ENCODE measurements at places on chromosomes 7 and 10.

DNA sequence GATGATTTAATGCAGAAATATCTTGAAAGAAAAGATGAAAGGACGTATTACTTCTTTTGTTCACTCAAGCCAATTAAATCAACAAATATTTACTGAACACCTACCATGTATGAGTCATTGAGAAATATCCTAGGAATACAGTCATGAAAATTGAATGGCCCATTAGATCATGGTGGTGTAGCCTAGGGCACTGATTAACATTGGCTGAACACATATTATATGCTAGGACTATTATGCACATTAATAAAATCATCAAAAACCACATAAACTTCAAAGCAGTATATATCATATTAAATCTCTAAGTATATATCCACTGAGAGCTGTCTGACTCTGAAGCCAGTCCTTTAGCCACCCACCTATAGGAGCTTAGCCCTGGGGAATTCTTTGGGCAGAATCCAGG is 41.8 kb downstream of the FAM204A start:
- DNase-seq: no peak

GRCh38 chr10:7410301-7410861 is 453 bp downstream of the SFMBT2 start:
- DNase-seq: no peak

- DNase-seq: no peak
Observed at GRCh38 chr7:108327353-108327752, 128.9 kb downstream of the NRCAM start.

GRCh38 chr7:104838537-104839299 is 175.3 kb upstream of the KMT2E start:
- no peak for DNase-seq

DNA sequence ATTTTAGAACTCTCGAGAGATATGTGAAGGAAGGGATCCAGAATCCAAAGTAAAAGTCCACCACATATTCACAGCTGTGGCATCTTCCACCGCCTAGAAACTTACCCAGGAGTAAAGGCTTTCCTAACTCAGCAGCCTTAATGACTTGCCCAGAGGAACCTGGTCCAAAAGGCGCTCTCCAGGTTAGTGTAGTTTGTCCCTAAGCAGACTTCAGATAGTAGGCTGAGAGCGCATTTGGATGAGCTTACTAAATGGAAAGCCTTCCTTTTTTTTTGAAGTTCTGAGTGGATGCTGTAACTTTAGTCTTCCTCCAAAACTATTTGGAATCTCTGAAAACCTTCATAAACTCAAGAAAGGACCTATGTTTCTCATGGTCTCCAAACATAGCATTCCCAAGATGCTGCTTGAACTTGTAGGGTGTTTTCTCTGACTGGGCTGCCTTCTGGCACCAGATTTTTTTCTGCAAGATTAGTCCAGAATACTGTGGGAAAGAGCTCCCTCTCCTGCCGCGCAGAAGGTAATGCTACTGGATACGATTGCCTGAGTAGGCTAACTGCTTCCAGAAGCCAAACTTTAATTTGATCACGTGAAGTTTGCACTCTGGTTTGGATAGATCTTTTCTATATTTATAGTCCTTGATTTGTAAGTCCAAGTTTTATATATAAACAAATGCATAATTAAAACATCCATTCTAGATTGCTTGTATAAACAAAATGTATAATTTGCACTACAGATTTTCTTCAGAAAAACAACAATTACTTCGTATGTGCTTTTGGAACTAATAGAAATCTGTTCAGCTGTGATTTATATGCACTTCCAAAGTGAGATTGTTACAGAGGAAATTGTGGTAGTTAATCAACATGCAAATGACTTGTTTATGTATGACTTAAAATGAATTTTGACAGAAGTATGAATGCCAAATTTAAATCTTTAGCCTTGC is 19.6 kb upstream of the GPR37 start:
- no peak for DNase-seq

- no peak for DNase-seq
Observed at GRCh38 chr7:155247479-155248365, 50.0 kb upstream of the INSIG1 start.

- DNase-seq: no peak
Observed at GRCh38 chr7:150400008-150400787, 21.1 kb downstream of the ZNF775 start.

DNA sequence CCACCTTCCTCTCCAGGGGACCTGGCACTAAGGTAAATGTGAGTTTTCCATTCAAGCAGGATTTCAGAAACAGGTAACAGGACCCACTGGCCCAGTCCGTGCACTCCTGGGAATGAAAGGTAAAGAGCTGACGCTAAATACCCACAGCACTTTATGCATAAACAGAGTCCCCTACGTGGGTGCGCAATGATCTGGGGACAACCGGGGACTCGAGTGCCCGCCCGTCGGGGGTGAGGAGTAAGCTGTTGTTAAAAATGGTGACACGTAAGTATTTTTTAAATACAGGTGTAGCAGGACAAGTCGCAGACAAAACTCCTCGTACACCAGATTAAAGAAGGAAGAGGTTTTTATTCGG is 47.2 kb upstream of the PPP2R2D start:
- no peak for DNase-seq

- DNase-seq: no peak
Observed at GRCh38 chr10:125774581-125775191, 935 bp downstream of the MMP21 start.

DNA sequence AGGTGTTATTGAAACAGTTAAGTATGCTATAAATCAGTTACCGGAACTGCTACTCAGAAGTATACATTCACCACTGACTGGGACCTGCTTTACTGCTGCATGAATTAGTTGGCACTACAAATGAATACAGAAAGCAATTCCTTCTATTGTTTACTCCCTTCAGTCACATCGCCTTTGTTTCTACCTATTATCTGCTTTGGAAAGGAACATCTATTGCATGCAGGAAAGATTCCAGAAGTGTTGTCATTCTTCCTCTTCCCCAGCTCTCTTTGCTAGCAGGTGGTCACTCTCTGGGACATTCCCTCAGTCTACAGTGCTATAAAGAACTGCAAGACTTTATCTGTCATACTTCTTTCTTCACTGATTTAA is 131.3 kb downstream of the ANK3 start:
- no peak for DNase-seq

GRCh38 chr10:44908936-44909630 is 2.1 kb upstream of the TMEM72 start:
- no peak for DNase-seq

DNA sequence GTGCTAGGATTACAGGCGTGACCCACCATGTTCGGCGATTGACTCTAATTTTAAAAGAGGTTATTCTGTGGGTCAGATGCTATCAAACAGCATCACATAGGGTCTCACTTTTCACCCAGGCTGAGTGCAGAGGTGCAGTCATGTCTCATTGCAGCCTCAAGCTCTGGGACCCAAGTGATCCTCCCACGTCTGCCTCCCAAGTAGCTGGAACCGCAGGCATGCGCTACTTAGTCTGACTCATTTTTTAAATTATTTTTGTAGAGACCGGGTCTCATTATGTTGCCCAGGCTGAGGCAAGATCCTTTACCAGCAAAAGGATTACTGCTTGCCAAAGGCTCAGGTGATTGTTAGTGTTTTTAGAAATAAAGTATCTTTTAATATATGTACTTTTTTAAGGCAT is 42.9 kb upstream of the STOX1 start:
- no peak for DNase-seq

- DNase-seq: no peak
Observed at GRCh38 chr7:149633976-149634945, 136.7 kb upstream of the ZNF746 start.

- no peak for DNase-seq
Observed at GRCh38 chr10:32068569-32068968, 12.3 kb upstream of the KIF5B start.
